ENCODE measurements at places on chromosomes 2 and 18. TPM values are rescaled to one million over a fixed set of nuclear protein-coding genes. Genes with fewer than 3 reads are reported as not detected.

The KCNE4 gene
- not detected for total RNA-seq

The KCNS3 gene
- not detected for total RNA-seq

The MAB21L4 gene
- total RNA-seq = not detected

The HTR2B gene
- not detected for total RNA-seq

The PCARE gene
- total RNA-seq = not detected

The ZFAND2B gene
- 22.8 TPM for total RNA-seq

The NBEAL1 gene
- total RNA-seq = 8.2 TPM

The FKBP7 gene
- 3.8 TPM for total RNA-seq

All from activated naive CD8-positive, alpha-beta T cell treated with anti-CD3 and anti-CD28 coated beads for 36 hours (primary cell).